ENCODE measurements at places on chromosomes 1 and 21. TPM values are rescaled to one million over a fixed set of nuclear protein-coding genes. Genes with fewer than 3 reads are reported as not detected.

GRCh38 chr1:60857851-60858250, 224.5 kb upstream of the NFIA start:
- H3K27ac ChIP-seq, result no peak overlapping the region
- no peak for DNase-seq
- H3K27me3 ChIP-seq, result peaks cover 10% of the 10 kb centered on the region
- no peak overlapping the region for H3K4me3 ChIP-seq
- H3K36me3 ChIP-seq, result no peaks in the 10 kb centered on the region

The PATJ gene
- total RNA-seq, result 57.9 TPM

The TNFRSF1B gene
- total RNA-seq, result 2.1 TPM

DNA sequence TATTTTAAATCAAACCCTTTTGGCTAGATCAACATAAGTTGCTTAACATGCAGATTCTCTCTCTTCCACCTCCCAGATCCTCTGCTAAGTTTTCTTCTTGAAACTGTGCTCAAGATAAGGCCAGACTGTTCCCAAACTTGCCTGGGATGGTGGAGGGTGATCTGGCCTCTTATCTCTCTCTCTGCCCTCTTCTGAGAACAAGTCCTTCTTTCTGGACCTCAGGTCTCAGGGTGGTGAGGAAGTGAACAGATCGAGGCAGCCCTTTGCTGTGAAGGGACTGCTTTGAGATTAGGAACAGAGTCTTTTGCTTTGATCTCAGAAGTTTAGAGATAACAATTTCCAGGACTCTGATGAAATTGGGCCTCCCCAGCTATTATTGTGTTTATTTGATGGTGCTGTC, 70.7 kb downstream of the HUNK start:
- peaks cover 48% of the 10 kb centered on the region for H3K27me3 ChIP-seq
- H3K27ac ChIP-seq, result no peak overlapping the region
- DNase-seq, result no peak
- H3K4me3 ChIP-seq, result no peak overlapping the region
- H3K36me3 ChIP-seq, result peaks cover 3% of the 10 kb centered on the region

DNA sequence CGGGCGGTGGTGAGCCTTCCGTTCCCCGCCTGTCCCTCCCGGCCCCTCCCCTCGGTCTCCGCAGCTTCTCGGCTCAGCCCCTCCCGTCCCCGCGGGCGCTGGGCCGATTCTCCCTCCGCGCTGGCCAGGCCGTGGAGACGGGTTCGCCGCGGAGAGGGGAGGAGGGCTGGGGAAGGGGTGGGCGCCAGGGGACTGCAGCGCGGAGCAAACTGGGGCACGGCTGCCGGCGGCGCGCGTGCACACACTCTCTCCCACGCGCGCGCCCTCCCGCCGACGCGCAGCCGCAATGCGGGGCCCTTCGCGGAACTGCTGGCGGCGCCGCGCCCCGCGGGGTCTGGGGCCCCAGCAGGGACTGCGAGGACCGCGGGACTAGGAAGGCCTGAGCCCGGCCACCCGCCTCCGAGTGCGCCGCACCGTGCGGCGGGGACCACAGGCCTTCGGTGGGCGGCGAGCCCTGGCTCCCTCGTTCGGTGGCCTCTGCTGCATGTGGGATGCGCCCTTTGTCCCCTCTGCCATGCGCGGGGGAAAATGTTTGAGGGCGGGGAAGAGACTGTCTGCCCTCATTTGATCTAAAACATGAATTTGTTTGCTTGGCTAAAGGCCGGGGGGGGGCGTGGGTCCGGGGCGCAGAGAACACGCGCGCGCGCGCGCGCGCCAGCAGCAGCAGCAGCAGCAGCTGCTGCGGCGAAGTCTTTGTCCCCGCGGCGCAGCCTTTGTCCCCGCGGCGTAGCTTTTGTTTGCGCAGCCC, 90.7 kb upstream of the VAMP3 start:
- H3K27ac ChIP-seq, result no peak overlapping the region
- H3K36me3 ChIP-seq, result no peaks in the 10 kb centered on the region
- H3K27me3 ChIP-seq, result peaks cover 22% of the 10 kb centered on the region
- no peaks in the 10 kb centered on the region for H3K4me1 ChIP-seq
- H3K4me3 ChIP-seq, result peak overlapping the region; percentile 63
- DNase-seq, result peak; percentile 50

The TFF1 gene
- 0.53 TPM for total RNA-seq

DNA sequence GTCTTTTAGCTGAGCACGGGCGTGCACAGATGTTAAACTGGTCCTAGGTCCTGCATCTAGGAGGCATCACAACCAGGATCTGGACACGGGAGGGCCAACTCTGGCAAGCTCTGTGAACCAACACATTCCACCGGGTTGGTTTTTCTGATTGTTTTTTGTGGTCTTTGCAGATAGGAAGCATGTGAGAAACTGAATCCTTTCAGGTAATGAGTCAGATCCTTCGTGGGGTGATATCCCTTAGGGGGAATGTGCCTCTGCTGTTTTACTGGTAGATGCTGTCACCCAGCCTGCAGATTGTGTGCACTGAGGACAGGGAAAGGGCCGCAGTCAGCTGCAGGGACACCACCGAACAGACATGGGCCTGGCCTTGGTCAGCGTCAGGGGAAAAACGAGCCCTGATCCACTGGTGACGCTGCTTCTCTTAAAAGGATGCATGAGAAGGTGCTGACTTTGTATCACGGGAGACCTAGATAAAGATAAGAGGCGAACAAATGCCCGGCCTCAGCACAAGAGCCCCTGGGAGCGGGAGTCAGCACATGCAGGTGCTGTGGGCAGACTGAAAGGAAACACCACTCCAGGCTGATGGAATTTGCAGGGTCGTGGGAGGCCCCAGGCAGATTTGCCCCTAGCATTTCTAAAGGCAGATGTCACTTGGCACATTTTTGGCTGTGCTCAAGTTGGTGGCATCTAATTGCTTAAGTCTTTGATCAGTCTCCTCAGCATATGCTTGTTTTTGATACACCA, 51.1 kb downstream of the DOP1B start:
- DNase-seq, result no peak
- H3K27me3 ChIP-seq, result no peaks in the 10 kb centered on the region
- peak overlapping the region; percentile 55 for H3K27ac ChIP-seq
- H3K4me1 ChIP-seq, result peaks cover 13% of the 10 kb centered on the region
- H3K4me3 ChIP-seq, result no peak overlapping the region

DNA sequence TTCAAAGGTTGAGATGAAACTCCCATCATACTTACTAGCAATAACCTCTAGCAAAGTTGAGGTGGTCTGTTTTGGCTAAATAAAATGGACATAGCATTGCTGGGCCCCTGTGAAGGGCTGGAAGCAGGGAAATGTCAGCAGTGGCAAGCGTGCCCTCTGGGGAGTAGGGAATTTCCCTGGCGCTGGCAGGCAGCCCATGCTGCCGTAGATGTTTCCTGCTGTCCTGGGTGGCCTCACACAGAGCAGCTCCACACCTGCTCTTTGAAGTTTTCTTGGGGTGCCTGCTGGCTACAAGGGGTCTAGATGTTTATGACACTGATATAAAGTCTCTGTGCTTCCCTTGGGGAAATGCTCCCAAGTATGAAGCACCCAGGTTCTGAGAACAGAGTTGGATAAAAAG, 30.2 kb downstream of the ADARB1 start:
- H3K4me3 ChIP-seq, result no peak overlapping the region
- peaks cover 8% of the 10 kb centered on the region for H3K4me1 ChIP-seq
- no peaks in the 10 kb centered on the region for H3K27me3 ChIP-seq
- no peak for DNase-seq
- no peaks in the 10 kb centered on the region for H3K36me3 ChIP-seq

DNA sequence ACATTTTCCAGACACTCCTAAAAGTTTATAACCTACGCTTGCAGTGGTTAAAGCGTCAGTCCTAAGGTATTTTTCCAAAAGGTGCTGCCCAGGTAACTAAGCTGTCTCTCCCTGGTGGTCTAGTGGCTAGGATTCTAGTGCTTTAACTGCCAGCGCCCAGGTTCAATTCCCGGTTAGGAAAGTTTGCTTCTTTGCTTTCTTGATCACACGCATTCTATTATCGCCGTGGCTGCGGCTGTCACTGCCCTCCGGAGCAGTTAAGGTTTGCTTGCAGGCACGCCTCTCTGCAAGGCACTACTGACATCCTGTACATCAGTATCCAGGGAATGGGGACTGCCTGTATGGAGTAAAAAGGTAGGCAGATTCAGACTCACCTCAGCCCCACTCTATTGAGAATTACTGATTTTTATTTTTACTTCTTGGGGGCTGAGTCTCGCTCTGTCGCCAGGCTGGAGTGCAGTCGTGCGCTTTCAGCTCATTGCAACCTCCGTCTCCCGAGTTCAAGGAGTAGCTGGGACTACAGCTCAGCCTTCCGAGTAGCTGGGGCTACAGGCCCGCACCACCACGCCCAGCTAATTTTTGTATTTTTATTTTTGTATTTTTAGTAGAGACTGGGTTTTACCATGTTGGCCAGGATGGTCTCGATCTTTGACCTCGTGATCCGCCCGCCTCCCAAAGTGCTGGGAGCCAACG, 53.2 kb upstream of the CFAP126 start:
- H3K36me3 ChIP-seq, result no peaks in the 10 kb centered on the region
- peak overlapping the region; percentile 77 for H3K4me3 ChIP-seq
- no peak overlapping the region for H3K27ac ChIP-seq

The ATAD3B gene
- 48.5 TPM for total RNA-seq

The DMRTA2 gene
- not detected for total RNA-seq

DNA sequence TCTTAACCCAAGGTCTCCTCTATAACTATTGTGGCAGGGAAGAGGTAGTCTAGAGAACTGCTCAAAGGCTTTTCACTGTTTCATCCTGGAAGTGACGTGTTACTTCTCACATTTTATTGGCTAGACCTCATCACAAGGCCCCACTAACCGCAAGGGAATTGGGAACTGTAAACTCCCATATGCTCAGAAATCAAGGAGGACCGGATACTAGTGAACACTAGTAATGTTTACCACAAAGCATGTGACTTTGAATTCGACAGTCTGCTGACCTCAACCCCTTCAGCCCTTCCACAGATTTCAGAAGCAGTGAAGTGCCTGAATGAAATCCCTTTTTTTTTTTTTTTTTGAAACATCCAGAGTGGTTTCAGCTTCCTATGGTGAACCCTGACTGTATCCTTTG, 3.4 kb upstream of the EEIG2 start:
- H3K27ac ChIP-seq, result no peak overlapping the region
- no peak for DNase-seq
- no peak overlapping the region for H3K4me3 ChIP-seq
- H3K36me3 ChIP-seq, result no peaks in the 10 kb centered on the region
- peaks cover 20% of the 10 kb centered on the region for H3K4me1 ChIP-seq
- no peaks in the 10 kb centered on the region for H3K27me3 ChIP-seq
